ENCODE measurements at places on chromosomes 6 and 20. TPM values are rescaled to one million over a fixed set of nuclear protein-coding genes. Genes with fewer than 3 reads are reported as not detected.

- DNase-seq: peak; percentile 83
Observed at GRCh38 chr6:44277763-44278162, 7.5 kb downstream of the TMEM151B start.

DNA sequence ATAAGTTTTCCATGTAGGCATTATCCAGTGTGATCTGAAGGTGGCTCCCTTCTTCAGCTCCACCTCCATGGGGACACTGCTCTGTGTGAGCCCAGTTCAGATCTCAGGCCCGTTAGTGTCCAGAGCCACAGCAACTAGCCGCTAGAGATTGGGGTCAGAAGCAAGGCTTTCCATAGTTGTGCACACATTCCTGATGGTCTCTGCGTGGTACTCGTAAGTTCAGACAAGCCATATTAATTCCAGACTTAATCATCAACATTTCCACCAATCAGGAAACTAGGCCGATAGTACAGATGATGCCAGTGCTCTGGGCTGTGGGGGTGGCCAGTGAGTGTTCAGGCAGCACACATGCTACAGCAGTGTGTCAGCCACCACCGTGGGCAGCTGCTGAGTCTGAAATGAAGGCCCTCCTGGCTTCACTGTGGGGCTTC lies 17.5 kb upstream of the SYNCRIP start:
- peak; percentile 95 for DNase-seq

GRCh38 chr20:47349365-47350180 lies 6.9 kb downstream of the ZMYND8 start:
- no peak for DNase-seq

DNA sequence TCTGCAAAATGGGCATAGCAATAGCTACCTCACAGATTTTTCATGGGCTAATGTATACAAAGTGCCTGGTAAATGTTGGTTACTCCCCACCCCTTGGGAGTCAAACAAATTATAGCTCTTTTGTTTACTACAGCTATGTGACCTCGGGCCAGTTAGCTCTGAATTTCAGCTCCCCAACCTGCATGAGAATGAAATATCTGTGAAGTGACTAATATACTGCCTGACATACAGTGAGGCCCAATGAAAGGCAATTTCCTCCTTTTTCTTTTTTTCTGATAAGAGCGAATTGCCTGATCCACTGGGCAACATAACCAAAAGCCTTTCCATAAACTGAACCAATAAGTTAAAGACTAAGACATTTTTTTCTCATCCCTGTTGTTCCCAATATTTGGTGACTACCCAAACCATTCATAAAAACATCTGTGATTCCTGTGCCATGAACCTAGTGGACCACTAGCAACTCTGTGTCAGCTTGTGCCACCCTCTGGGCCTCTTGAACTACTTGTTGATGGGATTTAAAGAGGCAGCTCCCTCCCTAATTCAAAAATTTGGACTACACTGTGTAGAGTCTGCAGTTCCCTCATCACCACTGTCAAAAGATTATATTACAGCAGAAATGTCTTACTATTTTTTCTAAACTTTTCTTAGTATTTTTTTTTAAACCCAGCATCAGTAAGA lies 91.9 kb upstream of the TMEM30A start:
- no peak for DNase-seq

TINAG gene
- total RNA-seq: not detected

SLC22A7 gene
- not detected for total RNA-seq

TRIM31 gene
- not detected for total RNA-seq

All from osteoblast (primary cell).